ENCODE measurements at places on chromosomes 6 and 20. TPM values are rescaled to one million over a fixed set of nuclear protein-coding genes. Genes with fewer than 3 reads are reported as not detected.
A peak's percentile ranks its signal among the peaks of the same experiment; 100 is the strongest.

DNA sequence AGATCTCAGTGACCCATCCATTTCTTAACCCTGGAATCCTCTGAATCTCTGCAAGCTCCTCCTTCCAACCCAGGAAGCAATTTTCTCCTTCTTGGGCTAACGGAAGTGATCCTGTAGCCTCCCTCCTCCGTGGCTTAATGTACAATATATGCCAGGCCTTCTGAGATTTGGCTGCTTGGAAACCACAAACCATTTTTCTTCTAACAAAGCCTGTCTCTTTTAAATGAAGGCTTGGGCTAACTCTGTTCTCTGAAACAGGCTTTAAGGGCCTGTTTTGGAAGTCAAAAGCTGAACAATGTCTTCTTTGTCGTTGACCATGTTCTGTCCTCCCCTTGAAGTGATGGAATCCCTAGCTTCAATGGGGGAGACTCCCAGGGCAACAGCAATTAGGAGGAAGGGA lies 14.9 kb downstream of the FYN start:
- H3K4me3 ChIP-seq, result no peak overlapping the region
- DNase-seq, result no peak
- no peaks in the 10 kb centered on the region for H3K27me3 ChIP-seq

- no peak overlapping the region for H3K4me3 ChIP-seq
- no peak overlapping the region for H3K27ac ChIP-seq
Measured at GRCh38 chr6:52393780-52394179, 26.4 kb upstream of the EFHC1 start.

GRCh38 chr20:50222309-50223038 lies 31.8 kb downstream of the CEBPB start:
- H3K4me3 ChIP-seq, result no peak overlapping the region
- no peaks in the 10 kb centered on the region for H3K27me3 ChIP-seq
- no peak overlapping the region for H3K27ac ChIP-seq

- no peak overlapping the region for H3K4me3 ChIP-seq
- H3K36me3 ChIP-seq, result no peaks in the 10 kb centered on the region
- peaks cover 56% of the 10 kb centered on the region for H3K4me1 ChIP-seq
- H3K27ac ChIP-seq, result peak overlapping the region; percentile 94
- H3K27me3 ChIP-seq, result no peaks in the 10 kb centered on the region
- DNase-seq, result peak; percentile 92
Measured at GRCh38 chr6:138546733-138547185, 47.5 kb upstream of the NHSL1 start.

DNA sequence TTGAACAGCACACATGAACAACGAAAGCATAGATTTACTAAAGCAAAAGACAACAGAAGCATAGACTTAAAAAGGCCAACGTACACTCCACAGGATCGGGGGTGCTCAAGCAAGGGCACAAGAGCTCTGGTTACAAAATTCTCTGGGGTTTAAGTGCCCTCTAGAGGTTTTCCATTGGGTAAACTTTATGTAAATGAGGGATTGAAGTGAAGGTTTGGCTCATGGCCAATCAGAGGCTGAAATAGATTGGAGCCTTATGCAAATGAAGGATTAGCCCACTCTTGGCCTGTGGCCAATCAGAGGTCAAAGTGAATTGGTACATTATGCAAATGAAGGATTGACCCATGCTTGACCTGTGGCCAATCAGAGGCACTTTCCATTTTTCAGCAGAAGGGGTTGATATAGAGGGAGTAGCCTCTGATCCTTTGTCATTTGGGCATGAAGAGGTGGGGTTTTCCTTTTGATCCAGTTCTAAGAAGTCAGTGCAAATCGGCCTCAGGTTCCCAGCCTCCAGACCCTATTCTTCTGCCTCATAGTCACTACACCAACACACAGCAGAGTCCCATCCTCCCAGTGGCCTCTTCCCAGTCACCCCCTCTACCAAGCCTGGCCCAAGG lies 244.9 kb downstream of the THBS2 start:
- no peaks in the 10 kb centered on the region for H3K36me3 ChIP-seq
- H3K4me3 ChIP-seq, result no peak overlapping the region
- DNase-seq, result no peak
- H3K4me1 ChIP-seq, result no peaks in the 10 kb centered on the region
- no peak overlapping the region for H3K27ac ChIP-seq
- H3K27me3 ChIP-seq, result no peaks in the 10 kb centered on the region

DNA sequence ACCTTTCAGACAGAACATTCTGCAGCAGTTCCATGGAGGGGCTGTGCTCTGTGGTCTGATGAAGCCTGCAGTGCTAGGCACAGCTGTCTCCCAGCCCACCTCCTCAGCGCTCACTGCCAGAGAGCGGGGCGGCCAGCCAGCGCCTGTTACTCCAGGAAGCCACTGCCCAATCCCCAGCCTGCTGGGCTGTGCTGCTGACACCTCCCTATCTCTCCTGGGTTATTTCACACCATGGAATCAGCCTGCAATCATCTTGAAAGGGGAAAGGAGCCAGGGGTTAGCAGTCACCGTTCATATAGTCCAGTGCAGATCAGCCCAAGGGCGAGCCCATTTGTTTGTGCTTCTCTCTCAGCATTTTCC lies 46.3 kb upstream of the NHSL1 start:
- DNase-seq, result peak; percentile 87
- H3K27me3 ChIP-seq, result no peaks in the 10 kb centered on the region

DNA sequence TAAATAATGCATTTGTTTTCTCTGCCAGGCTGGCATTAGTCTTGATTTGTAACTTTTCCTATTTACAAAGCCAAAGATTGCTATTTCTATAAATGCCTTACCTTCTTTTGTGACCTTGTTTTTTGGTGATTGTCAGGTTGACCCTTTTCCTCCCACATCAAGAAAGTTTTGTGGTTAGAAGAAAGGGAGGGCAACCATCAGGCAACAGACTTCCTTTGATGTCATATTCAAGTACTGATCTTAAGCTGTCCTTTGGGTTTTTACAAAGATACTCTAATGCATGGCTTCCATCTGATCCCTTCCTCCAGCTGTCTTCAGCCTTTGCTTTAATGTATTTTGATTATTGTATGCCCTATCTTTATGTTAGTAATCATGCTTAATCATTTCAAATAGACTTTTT lies 23.9 kb downstream of the RNF217 start:
- DNase-seq, result no peak
- no peak overlapping the region for H3K4me3 ChIP-seq
- H3K36me3 ChIP-seq, result no peaks in the 10 kb centered on the region

DNA sequence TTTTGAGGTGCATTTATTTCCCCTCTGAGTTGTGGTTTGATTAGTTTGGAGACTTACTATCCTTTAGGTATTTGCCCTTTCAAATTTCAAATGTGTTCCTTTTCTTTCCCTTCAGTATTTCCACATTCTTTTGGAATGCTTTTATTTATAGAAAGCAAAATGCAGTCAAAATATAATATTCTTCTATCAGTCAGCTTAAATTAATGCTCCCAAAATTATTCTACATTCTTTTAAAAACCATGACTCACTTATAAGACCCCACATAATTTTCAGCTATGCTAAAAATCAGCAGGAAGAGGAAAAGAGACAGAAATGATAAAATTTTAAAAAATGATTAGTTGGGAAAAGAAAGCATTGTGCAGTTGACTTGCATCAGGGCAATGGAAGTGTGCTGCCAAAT lies 180.0 kb upstream of the SMLR1 start:
- no peak overlapping the region for H3K4me3 ChIP-seq
- H3K27me3 ChIP-seq, result no peaks in the 10 kb centered on the region
- H3K27ac ChIP-seq, result no peak overlapping the region
- DNase-seq, result no peak
- H3K36me3 ChIP-seq, result no peaks in the 10 kb centered on the region

- peak overlapping the region; percentile 86 for H3K27ac ChIP-seq
- H3K4me1 ChIP-seq, result peaks cover 58% of the 10 kb centered on the region
- DNase-seq, result peak; percentile 77
- H3K4me3 ChIP-seq, result no peak overlapping the region
- no peaks in the 10 kb centered on the region for H3K27me3 ChIP-seq
Measured at GRCh38 chr20:38452880-38453624, 17.9 kb upstream of the SNHG17 start.

DNA sequence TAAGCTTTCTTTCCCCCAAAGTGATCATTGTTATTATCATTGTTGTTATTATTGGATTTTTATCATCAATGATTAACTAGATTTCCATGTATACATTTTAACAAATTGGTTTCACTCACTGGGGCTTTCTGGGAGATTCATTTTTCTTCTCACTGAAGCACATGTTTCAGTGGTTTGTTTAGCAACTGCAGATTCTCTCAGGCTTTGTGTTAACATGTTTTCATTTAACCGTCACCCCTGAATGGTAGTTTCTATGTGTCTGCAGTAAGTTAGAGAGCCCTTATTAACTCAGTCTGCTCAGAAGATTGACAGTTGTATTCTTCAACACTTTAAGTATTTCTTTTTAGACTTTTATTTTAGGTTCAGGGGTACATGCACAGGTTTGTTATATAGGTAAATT lies 12.4 kb downstream of the ZKSCAN4 start:
- no peaks in the 10 kb centered on the region for H3K4me1 ChIP-seq
- H3K27me3 ChIP-seq, result no peaks in the 10 kb centered on the region
- DNase-seq, result no peak

- DNase-seq, result no peak
- no peak overlapping the region for H3K4me3 ChIP-seq
- H3K27ac ChIP-seq, result no peak overlapping the region
- H3K4me1 ChIP-seq, result no peaks in the 10 kb centered on the region
Measured at GRCh38 chr6:2036710-2037023, 208.7 kb downstream of the GMDS start.

DNA sequence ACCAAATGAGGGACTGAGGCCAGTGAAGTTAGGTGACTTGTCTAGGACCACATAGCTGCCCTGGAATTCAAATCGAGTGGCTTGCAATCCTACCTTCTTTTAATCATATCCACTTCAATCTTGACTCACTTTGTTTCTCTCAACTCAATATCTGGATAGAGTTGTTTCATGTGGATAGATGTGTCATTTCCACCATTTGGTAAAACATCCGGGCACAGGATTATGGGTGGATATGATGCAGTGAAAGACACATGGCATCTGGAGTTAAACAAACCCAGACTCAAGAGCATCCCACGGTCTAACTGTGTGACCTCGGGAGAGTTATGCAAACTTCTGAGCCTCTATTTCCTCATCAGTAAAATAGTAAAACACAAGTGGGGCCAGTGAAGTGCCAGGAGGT lies 103.6 kb upstream of the CNKSR3 start:
- DNase-seq, result peak; percentile 89
- no peak overlapping the region for H3K4me3 ChIP-seq
- no peaks in the 10 kb centered on the region for H3K27me3 ChIP-seq
- peak overlapping the region; percentile 81 for H3K27ac ChIP-seq

- peak; percentile 87 for DNase-seq
- no peaks in the 10 kb centered on the region for H3K36me3 ChIP-seq
- peaks cover 30% of the 10 kb centered on the region for H3K4me1 ChIP-seq
- peak overlapping the region; percentile 67 for H3K27ac ChIP-seq
- no peak overlapping the region for H3K4me3 ChIP-seq
- no peaks in the 10 kb centered on the region for H3K27me3 ChIP-seq
Measured at GRCh38 chr6:4610256-4610655, 165.9 kb upstream of the CDYL start.

DNA sequence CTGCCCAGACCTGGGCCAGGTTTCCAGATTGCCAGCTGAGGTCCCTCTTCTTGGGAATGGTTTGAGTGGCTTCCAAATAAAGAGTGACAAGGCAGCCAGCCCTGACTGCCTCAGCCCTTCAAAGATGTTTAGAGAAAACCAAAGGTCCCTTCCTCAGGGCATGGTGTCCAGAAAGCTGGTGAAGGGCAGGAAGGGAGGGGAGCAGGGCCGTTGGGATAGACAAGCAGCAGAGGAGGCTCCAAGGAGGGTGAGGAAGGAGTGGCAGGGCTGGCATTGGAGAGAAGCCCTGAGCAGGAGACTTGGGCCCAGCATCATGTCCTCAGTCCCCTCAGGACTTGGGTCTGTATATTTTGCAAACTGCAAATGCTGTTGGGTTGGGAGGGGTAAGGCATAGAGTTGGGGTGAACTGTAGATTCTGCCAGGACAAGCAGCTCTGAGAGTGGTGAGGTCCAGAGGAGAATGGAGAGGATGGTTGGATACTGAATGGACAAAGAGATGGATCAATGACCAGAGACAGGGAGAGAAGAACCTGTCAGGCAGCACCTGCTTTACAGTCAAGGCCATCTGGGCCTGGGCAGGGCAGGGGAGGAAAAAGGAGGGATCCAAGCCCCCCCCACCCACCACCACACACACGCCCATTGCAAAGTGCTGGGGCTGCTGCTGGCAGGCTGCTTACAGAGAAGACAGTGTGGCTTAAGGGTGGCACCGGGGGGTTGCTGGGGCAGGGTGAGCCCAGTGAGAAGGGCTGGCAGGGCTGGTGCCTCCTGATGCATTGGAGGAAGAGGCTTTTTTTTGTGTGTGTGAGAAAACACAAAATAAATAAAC lies 5.5 kb upstream of the DSN1 start:
- H3K4me3 ChIP-seq, result no peak overlapping the region
- H3K36me3 ChIP-seq, result peaks cover 7% of the 10 kb centered on the region
- H3K27me3 ChIP-seq, result no peaks in the 10 kb centered on the region
- no peaks in the 10 kb centered on the region for H3K4me1 ChIP-seq
- no peak for DNase-seq

DNA sequence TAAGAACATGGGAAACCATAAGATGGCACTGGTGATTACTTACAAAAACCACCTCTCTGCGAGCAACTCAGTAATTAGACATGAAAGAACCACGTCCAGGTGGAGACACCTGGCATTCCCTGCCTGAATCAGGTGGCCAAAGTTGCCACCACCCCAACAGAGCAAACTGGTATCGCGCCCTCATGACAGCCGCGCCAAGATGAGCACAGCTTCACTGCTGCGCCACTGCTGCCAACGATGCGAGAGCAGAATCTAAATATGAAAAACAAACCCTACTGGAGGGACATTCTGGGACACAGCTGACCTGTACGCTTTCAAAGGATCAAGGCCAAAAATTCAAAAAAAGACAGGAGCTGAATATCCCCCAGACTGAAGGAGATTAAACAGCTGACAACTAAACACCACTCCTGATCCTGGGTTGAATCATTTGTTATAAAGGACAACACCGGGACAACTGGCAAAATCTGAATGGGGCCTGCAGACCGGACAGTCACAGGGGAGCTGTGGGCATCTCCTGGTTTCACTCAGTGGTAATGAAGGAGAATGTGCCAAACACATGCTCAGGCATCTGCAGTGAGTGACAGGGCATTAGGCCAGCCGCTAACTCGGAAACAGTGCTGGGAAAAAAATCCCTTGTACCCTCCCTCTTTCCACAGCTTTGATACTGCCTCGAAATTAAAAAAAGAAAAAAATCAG lies 17.4 kb downstream of the CST7 start:
- DNase-seq, result no peak
- no peaks in the 10 kb centered on the region for H3K27me3 ChIP-seq
- H3K4me1 ChIP-seq, result no peaks in the 10 kb centered on the region
- peaks cover 10% of the 10 kb centered on the region for H3K36me3 ChIP-seq

COL11A2 gene
- 1.7 TPM for total RNA-seq

HLA-G gene
- not detected for total RNA-seq

EFCAB8 gene
- 0.60 TPM for total RNA-seq

HTR1E gene
- total RNA-seq, result not detected

BMP5 gene
- not detected for total RNA-seq

WFDC12 gene
- not detected for total RNA-seq

EPPIN gene
- total RNA-seq, result not detected
